Right atrium auricular region (tissue), 2 donors: ENCODE measurements at places on chromosomes 5 and 9. TPM values are rescaled to one million over a fixed set of nuclear protein-coding genes. Genes with fewer than 3 reads are reported as not detected.

GRCh38 chr9:91421128-91421765 lies 2.4 kb downstream of the NFIL3 start:
- DNase-seq, result no peak

DNA sequence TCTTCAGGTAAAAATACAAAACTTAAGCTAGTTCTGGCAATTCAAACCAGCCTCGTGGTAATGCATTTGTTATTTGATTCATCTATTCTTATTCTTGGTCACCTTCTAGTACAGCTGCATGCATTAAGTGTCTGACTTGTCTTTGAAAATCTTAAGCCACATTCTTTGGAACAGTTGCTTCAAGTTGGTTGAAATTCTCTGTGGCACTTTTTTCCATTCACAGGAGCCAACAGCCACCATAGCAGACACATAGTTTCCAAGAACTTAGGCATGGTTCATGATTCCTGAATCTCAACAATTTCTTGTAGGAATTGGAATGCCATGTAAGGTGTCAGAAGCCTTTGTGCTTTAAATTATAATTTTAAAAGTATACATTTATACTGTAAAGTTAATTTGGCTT lies 47.4 kb upstream of the MEF2C start:
- DNase-seq, result no peak

DNA sequence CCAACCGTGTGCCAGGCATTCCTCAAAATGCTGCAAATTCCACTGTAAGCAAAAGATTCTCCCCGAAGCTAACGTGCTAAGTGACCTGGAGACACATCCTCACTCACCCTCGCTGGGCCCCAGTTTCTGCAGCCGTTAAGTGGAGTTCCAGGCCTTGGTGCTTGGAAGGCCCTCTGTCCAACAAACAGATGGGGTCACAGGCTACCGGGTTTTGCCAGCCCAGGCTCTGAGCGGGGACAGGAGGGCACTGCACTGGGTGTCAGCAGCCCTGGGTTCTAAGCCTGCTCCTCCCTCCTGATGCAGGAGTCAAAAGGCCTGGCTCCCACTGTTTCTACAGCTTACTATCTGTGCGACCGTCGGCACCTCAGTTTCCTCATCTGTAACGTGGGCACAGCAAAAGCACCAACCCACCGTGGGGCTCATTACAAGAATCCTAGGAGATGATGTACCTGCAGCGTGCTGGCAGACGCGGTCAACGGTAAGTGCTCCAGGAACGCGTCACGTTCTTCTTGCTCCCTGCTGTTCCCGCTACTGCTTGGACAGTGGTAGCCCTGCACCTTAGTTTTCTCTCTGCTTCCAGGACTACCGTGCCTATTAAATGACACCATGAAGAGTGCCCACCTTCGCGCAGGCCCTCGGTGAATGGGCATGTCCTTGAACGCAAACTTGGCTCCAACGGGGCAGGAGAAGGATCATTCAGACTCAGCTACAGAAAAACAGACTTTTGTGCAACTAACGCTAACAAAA lies 84.8 kb downstream of the ADAMTS2 start:
- peak; percentile 57 for DNase-seq

GRCh38 chr5:55572020-55572419 lies 37.3 kb upstream of the PLPP1 start:
- DNase-seq, result no peak

The DHX29 gene
- total RNA-seq, result 20.9 TPM

The PHYKPL gene
- 22.8 TPM for total RNA-seq

The RASGEF1C gene
- total RNA-seq, result 0.55 TPM

The FBXL7 gene
- total RNA-seq, result 16.6 TPM

The ZBTB6 gene
- total RNA-seq, result 6.8 TPM

The DNAH5 gene
- 0.08 TPM for total RNA-seq
